ENCODE measurements at places on chromosomes 4 and X.

DNA sequence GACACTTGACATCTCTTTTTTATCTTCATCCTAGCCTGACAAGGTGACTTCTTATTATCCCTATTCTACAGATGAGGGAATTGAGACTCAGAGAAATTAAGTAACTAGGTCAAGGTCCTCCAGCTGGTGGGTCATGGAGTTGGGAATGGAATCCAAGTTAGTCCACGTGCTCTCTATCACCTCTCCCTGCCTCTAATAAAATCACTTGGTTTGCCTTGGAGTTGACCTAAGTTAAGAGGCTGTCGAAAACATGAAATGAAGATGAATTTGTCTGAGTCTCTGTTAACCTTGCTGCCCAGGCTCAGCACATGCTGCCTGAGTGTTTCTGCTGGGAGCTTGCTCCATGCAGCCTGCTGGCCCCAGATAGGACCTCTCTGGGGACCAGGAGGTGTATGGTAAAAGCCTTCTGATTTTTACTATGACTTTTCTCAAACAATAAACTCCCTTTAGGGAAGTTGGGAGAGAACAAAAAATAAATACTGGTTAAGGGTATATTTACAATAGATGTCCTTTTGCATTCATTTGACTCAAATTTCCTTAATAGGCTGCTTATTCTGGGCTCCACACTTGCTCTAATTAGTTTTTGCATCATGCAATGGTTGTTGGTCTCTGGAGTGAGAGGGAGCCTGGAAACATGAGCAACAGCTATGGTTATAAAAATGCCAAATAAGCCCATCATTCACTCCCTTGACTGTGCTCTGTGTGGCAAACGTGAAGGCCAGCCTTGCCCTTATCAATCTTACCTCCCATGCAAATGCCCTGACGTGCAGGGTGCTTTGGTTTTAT is 61.6 kb upstream of the DHX15 start:
- no peak for DNase-seq

GRCh38 chr4:169098969-169099690 is 89.1 kb upstream of the CBR4 start:
- DNase-seq = no peak

- DNase-seq = no peak
Measured at GRCh38 chrX:20487227-20487626, 220.5 kb upstream of the RPS6KA3 start.

DNA sequence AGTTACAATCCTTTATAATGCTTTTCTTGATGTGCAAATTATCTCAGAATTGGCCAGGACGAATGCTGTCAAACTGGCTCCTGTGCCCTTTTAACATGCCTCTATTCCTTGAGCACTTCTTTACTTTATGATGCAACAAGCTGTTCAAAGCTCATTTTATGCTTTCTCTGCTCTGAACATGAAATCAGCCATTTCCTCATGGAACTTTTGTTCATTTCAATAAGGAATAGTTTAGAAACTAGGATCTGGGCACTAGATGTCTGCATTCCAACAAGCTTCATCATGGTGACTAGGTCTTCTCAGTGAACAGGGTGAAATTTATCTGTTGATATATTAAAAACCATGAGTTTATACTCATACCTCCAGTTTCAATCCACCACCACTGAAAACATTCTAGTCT is 87.3 kb upstream of the TEX13A start:
- no peak for DNase-seq

- DNase-seq = no peak
Measured at GRCh38 chr4:107592519-107592918, 127.5 kb downstream of the PAPSS1 start.

- DNase-seq = no peak
Measured at GRCh38 chr4:92825791-92826190, 522.0 kb downstream of the GRID2 start.

DNA sequence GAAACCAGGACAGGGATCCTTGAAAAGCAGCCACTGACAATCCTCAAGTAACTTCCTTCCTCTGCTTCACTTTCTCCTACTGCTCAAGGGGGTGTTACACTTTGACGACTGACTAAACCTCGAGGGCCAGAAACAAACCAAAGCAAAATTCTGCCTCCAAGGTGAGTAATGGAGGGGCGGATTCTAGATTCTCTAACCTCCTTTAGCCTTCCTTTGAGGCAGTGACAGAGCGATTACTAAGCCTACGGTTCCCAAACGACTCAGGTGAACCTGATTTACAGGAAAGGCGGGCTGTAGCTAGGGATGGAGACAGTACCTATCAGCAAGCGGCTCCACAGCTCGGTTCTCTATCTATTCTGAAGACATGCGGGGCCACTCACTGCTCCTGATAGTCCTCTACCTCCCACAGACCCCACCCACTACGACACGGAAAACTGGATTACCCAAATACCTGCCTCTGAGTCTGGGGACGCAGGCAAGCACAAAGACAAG is 487 bp downstream of the TBCK start:
- DNase-seq = no peak

- no peak for DNase-seq
Measured at GRCh38 chrX:119648421-119648775, 42.2 kb upstream of the NKRF start.

GRCh38 chrX:18877469-18877868 is 106.4 kb downstream of the PHKA2 start:
- peak; percentile 38 for DNase-seq

Data from NCI-H345 (cell line).